Natural killer cell treated with Interleukin-12 subunit alpha and Interleukin-12 subunit beta and Interleukin-15 and Interleukin-18, amount 100 ng/mL, for 72 hours (primary cell): ENCODE measurements at places on chromosomes 7 and 10.

DNA sequence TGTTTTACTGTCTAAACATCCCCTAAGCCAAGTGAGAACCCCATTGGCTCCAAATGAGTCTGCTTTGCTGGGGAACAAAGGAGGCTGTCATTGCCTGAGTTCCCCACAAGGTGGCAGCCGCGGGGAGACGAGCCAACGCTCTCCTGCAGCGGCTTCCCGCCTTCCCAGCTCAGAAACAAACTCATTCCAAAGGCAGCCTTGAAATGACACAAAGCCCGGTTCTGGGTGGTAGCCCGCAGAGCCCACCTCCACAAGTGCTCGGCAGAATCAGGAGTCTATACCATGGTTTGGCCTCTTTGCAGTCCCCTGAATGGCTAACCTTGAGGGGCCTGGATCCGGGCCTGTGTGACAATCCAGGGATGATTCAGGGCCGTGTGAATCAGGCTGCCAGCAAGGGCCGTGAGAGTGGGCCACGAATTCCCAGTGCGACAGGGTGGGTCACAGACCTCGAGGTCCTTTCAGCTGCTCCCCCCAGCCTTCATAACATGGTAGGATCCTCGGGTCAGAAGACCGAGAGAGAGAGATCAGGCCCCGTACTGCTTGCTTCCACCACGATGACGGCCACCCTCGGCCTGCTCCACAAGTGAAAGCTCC, 79.7 kb downstream of the DLG5 start:
- peak; percentile 80 for DNase-seq

DNA sequence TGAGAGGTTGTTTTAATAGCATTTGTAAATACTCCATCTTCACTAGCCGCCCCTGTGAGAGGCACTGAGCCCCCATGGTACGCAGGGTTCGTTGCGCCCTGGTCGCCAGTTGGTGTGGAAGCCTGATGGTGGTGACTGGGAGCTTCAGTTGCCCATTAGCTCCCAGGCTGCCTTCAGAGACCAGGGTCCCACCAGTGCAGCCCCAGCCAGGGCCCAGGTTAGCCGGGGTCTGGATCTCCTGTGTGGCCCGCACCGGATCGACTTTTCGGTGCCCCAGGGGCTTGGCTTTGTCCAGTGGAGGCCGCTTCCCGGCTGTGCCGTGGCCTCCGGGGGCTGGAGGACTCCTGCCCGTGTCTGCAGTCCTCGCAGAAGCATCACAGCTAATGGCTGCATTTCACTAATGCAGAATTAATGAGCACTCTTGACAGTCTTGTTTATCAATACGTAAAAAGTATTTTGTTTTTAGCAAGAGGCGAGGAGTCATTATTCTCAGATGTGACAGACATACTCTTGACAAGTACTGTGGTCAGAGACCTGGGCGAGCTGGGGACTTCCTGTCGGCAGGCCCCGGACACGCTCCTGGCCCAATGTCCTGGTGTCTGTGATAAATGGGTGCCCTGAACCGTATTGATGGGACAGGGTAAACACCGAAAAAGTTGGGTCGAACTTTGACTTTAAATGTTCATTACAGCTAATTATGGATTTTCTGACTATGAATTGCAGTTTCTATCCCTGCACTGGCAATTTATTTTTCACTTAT, 99.8 kb downstream of the NKX6-2 start:
- peak; percentile 49 for DNase-seq

- no peak for DNase-seq
Measured at GRCh38 chr10:63456437-63457210, 9.2 kb downstream of the JMJD1C start.

GRCh38 chr10:22252224-22252800, 34.5 kb upstream of the EBLN1 start:
- no peak for DNase-seq

DNA sequence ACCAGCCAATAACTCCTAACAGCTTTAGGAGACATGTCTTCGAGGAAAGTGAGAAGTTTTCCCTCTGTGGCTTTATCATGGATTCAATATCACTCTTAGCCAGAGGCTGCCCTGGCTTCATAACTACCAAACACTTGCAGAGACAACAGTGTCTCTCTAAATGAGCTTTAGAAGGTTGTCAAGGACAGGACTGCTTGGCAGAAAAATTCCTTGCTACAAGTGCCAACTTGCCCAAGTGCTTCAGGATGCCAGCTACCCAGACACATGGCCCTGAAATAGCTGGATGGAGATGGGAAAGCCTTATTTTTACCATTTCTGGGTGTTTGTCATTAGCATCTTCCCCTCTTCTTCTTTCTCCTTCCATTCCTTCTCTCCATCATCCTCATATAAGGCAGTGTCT, 137.1 kb upstream of the MDFIC start:
- DNase-seq, result no peak

- DNase-seq, result no peak
Measured at GRCh38 chr7:135662123-135662372, 266 bp upstream of the STMP1 start.

GRCh38 chr7:3683546-3684539, 382.8 kb downstream of the SDK1 start:
- DNase-seq, result no peak

DNA sequence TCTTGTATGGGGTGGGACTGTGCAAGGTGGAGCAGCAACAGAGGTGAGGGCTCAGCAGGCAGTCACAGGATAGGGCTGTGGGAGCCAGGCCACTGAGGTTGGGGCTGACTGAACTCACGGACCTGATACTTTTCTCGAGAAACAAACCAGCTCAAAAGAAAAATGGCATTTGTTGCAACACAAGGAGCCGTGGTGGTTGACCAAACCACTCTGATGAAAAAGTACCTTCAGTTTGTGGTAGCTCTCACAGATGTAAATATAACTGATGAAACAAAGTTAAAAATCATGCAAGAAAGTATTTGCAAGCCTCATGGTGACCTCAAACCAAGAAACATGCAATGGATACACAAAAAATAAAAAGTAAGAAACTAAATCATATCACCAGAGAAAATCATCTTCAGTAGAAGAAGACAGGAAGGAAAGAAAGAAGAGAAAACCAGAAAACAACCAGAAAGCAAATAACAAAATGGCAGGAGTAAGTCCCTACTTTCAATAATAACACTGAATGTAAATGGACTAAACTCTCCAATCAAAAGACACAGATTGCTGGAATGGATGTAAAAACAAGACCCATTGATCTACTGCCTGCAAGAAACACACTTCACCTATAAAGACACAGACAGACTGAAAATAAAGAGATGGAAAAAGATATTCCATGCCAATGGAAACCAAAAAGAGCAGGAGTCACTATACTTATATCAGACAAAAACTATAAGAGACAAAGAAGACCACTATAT, 48.9 kb upstream of the DUSP5 start:
- peak; percentile 87 for DNase-seq

- no peak for DNase-seq
Measured at GRCh38 chr7:90345595-90346335, 751 bp upstream of the GTPBP10 start.

DNA sequence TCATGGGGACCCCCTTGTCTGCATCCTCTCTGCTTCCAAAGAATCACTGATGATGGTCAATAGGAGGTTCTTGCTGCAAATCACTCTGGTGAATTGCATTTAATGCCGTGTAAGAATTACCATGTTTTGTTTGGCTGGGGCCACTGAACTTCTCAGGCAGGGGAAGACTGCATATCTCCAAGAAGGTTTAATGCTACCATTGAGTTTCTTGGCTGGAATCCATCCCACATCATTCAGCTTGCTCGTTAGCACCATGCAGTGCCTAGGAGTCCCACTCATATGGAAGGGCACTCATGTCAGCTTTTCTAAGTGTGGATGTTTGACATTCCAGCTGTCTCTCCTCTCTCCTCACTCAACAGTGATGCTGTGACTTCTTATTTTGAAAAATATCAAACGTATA, 50.2 kb upstream of the BAMBI start:
- no peak for DNase-seq

DNA sequence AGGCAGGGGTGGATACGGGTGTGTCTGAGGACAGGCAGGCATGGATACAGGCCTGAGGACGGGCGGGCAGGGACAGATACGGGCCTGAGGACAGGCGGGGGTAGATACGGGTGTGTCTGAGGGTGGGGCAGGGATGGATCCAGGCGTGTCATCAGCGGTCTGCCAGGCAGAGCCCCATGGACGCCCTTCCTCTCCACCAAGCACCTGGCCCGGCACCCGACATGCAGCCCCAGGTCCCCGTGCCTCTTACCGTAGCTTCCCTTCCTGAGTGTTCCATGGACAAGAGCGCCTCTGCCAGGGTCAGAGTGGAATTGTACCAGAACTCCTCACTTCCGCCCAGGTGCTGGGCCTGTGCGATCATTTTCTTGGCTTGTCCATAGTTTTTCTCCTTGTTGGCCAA, 74.6 kb upstream of the NKX6-2 start:
- peak; percentile 44 for DNase-seq

DNA sequence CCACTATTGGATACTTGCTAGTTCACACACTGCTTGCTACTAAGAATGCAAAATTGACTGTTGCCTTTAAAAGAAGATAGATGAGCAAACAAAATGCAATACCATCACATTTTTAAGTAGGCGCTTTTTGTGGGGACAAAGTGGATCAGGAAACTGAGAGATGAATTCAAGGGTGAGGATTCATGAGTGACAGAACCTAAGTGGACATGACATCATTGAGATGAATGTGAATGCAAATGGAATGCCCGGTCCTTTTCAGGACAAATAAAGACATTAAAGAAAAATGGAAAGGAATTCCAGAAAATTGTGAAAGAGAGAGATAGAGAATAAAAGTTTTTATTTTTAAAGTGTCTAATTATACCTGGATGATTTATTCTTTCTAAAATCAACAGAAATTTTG, 106.3 kb upstream of the AKR1E2 start:
- no peak for DNase-seq

DNA sequence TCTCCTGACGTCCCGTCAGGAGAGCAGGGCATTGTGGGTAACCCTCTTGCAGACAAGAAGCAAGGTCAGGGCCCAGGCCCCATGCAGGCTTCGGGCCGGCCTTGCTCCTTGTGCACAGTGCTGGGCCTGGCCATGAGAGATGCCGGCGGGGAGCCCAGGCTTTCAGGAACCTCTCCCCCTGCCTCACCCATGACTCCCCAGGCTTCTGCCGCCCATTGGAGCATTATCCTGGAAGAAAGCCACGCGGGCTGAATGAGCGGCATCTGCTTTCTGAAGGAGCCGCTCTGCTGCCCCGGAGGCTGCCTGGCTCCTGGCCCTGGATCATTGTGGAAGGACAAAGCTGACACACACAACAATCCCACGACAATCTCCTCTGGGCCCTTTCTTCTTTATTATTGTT, 233.5 kb downstream of the TCF7L2 start:
- no peak for DNase-seq

GRCh38 chr7:111232249-111233084, 141.5 kb downstream of the LRRN3 start:
- DNase-seq, result no peak
